HFFc6 (cell line): ENCODE measurements at places on chromosomes 11 and 22.

- no peak for DNase-seq
Observed at GRCh38 chr11:34758262-34758661, 137.4 kb downstream of the EHF start.

GRCh38 chr22:37970864-37971263 lies 13.5 kb downstream of the SOX10 start:
- no peak for DNase-seq

GRCh38 chr11:66315921-66316811 lies 678 bp downstream of the CD248 start:
- DNase-seq, result no peak

DNA sequence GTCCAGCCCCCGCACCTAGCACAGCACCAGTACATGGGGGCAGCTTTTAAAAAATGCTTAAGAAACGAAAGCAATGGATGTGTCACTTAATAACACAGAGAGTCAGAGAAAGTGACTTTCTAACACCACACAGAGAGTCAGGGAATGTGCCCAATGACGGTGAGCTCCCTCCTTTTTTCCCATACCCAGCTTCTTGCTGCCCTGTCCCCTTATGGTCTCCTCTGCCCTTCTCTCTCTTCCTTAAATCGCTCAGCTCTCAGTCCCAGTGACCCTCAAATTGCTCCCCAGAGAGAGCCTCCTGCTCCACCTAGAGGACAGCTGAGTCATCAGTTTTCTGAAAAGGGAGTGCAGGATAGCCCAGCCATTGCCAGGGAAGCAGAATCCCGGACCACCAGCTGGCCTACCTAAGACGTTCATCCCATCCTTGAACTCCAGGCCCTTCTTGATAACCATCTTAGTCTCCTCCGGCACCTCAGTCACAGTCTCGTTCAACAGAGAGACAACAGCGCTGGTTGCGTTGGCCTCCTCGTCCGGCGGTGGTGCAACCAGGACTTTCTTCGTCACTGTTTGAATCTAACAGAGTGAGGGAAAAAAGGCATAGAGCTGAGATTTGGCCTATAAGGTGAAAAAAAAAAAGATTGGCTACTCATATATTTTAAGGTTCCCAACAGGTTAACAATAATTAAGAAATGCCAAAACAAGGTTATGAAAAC lies 113.5 kb downstream of the SLC1A2 start:
- peak; percentile 25 for DNase-seq

DNA sequence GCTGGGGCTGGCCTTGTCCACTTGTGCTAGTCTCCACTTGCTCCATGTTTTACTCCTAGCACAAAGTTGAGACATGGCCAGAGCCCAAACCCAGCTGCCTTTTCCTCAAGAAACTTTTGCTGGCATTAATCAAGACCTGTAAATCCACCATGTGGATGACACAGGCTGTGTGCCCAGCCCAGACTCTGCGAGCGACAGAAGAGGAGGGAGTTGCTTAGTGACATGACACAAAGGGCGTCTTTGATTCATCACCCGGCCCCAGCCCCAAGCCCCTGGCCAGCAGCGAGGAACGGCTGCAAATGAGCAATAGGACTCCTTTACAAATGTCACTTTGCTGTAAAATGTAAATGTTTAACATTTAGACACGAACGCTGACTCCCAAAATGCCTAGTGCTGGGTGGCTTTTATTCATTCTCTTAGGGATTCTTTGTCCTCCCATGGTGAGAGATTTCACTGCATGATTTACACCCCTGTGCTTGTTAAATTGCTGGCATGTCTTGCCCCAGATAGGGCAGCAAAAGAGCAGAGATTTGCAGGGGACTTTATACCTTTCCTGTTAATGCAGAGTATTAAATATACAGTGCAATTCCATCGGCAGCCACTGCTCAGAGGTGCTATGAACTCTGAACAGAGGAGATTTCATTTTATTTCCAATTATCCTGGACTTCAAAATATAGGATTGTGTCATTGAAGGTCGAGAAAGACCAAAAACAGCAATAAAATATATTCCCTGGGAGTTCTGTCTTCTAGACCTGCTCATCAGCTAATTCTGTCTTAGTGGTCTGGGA lies 263.6 kb upstream of the NCAM1 start:
- DNase-seq, result no peak

GRCh38 chr22:35552196-35552842 lies 11.7 kb downstream of the RASD2 start:
- no peak for DNase-seq

- DNase-seq, result no peak
Observed at GRCh38 chr11:121439337-121439736, 12.8 kb upstream of the SORL1 start.

GRCh38 chr22:35601743-35602615 lies 15.2 kb downstream of the MB start:
- DNase-seq, result peak; percentile 73

DNA sequence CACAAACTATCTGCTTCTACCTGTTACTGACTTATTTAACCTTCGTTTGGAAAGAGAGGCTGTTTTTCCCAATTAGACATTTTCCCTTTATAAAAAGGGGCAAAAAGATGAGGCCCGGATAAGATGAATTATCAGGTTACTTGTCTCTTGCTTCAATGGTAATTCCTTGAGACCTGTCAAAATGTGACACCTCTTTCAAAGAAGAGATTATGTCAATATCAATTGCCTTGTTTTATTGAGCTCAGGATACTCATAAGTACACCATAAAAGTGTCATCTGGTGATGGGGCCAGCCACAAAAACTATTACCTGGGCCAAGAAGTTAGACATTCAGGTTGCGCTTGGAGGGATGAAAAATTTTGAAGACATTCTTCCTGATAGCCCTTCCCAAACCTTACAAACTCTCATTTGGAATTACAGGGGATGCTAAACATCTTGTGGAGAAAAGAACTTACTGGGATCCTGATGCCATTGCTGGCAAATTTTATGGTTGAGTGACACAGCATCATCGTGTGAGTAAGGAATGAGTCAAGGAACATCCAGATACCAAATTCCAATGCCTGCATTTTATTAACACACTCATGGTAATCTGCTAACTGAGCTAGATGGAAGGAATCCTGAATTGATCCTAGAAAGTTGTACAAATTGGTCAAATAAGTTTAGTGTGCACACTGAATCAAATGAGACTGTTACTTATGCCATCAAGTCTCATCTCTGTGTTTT lies 1071.2 kb downstream of the LRRC4C start:
- peak; percentile 70 for DNase-seq

DNA sequence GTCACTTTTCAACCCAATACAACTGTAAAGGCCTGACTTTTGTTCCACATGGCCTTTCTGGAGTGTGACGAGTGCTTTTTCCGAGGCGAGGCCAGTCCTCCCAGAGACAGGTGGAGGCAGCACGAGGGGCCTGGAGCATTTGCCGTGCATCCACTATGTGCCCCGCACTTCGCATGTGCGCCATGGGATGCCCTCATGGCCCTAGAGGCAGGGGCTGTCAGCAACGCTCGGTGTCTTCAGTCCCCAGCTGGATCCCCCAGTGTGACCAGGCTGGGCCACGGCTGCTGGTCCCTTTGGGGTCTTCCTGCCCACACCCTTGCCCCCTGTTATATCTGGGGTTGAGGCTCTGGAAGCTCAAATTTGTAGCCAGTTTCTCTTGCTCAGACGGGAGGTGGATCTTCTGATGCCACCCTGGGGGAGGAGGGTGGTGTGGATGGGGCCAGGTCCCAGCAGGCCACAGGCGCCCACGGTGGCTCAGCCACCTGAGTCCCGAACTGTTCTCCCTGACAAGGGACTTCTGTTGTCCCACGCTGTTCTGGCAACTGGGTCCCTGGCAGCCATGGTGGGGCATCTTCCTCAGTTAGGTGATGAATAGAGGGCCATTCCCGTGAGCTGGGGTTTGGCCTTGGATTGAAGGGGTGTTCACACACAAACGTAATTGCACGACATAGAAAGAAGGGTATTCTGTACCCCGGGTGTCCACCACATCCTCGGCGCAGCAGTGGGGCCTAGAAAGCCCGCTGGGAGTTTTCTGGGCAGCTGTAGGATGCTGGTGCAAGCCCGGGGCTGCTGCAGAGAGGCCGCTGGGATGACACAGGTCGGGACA lies 100.9 kb downstream of the CTTN start:
- no peak for DNase-seq

- no peak for DNase-seq
Observed at GRCh38 chr11:118240999-118241763, 11.0 kb downstream of the MPZL3 start.

DNA sequence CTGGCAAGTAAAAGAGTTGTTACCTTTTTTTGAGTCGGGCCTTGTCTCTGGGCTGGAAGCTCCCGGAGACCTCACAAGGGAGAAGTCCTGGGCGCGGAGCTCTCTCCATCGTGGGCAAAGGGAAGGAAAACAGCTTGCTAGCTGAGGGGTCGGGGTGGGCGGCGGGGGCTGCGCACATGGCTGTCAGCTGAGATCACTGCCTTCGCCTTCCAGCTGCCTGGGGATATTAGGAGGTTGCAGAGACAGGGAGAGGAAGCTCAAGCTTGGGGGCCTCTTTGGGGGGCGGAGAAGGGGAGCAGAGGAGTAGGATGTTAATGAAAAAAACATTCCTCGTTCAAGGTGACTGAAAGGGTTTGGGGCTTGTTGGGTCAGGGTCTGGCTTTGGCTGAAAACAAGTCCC lies 49.2 kb upstream of the ALX4 start:
- DNase-seq, result no peak

- DNase-seq, result no peak
Observed at GRCh38 chr11:69105461-69106030, 50.2 kb upstream of the SMIM38 start.

DNA sequence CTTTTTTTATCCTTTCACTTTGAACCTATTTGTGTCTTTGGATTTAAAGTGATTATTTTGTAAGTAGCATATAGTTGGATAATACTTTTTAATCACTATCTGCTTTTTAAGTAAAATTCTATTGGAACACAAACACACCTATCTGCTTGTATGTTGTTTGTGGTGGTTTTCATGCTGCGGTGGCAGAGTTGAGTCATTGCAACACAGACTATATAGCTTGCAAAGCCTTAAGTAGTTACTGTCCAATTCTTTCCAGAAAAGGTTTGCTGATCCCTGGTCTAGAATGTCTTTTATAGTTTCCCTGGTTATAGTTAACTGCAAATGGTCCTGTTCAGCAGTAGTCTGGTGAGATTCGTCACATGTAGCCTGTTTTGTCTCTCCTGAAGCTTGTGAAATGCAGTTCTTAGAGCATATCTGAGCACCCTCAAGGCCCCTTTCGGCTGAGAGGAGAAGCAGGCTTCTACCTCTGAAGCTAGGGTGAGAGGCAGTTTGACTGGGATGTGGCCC lies 21.5 kb downstream of the SHANK3 start:
- no peak for DNase-seq

DNA sequence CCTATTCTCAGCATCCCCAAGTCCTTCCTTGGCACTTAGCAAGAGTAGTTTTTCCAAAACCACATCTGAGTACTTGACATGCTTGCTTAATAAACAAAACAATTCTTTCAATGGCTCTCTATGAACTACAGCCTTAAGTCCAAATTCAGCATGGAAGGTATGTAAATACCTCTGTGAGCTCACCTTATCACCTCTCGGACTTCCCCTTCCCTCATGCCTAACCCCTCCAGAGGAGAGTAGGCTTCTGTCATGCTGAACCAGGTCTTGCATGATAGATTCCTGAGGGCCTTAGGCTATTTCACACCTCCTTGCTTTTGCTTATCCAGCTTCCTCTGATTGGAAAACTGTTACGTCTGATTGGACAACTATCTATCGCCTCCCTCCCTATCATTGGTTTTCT lies 312.9 kb upstream of the CCDC90B start:
- DNase-seq, result no peak

DNA sequence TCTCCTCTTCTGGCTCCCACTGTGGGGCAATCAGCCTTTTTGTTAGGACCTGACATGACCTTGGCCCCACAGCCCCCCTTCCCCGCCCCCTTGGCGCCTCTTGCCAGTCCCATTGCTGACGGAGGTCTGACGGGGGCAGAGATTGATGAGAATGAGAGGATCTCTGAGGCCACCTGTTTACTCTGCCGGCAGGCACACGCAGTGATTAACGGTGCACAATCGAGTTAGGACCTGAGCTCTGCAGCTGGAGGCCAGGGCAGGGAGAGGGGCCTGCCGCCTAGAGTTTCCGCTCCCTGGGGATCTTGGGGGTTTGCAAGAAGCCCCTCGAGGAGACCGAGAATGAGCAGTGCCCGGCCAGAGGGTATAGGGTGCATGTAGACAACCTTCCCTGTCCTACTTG lies 6.8 kb upstream of the CHRM1 start:
- DNase-seq, result no peak

DNA sequence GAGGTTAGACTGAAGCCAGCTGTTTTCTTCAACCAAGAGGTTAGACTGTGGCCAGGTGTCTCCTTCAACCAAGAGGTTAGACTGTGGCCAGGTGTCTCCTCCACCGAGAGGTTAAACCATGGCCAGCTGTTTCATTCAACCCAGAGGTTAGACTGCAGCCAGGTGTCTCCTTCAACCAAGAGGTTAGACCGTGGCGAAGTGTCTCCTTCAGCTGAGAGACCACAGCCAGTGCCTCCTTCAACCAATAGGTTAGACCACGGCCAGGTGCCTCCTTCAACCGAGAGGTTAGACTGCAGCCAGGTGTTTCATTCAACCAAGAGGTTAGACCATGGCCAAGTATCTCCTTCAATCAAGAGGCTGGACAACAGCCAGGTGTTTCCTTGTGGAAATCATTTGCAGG lies 498.1 kb downstream of the TBC1D22A start:
- DNase-seq, result no peak

DNA sequence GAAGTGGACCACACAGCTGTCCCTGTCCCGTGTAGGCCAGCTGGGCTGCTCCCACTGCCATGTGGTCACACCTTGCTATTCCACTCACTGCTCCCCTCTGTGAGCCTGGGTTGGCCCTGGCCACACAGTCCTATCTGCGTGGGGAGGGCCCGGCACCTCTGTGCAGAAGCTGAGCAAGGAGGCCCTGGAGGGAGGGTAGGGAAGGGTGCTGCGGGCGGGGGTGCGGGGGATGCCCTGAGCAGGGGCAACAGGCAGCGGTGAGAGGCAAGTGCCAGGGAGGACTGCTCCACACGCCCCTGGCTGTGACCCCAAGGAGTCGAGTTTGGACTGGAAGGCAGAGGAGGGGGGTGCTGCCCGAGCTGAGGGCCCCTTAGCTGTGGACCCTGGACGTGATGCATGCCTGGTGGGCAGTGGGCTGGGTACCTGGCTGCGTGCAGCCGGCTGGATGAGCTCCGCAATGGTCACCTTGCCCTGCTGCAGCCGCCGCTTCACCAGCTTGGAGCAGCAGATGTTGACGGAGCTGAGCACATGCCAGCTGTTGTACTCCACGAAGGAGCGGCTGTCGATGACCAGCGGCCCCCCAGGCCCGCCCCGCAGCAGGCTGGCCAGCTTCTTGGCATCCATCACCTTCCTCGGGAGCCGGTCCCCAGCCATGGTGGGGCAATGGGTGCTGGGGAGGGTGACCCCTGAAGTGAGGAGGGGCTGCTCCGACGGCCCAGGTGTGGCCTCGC lies 6.7 kb downstream of the DUSP8 start:
- no peak for DNase-seq

DNA sequence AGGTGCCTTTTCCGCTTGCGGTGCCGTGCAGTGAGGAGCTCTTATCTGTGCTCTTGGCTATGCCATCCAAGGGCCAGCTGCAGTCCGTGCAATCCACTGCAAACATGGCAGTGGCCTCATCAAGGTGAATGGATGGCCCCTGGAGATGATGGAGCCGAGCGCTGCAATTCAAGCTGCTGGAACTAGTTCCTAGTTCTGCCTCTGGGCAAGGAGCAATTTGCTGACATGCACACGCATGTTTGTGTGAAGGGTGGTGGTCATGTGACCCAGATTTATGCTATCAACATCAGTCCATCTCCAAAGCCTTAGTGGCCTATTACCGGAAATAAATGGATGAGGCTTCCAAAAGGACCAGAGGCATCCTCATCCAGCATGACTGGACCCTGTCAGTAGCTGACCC lies 3.1 kb upstream of the EHD1 start:
- no peak for DNase-seq
